Activated naive CD4-positive, alpha-beta T cell treated with anti-CD3 and anti-CD28 coated beads, Interleukin-2, amount 50 U/mL, for 16 hours (primary cell): ENCODE measurements at places on chromosomes 12 and 14.

DNA sequence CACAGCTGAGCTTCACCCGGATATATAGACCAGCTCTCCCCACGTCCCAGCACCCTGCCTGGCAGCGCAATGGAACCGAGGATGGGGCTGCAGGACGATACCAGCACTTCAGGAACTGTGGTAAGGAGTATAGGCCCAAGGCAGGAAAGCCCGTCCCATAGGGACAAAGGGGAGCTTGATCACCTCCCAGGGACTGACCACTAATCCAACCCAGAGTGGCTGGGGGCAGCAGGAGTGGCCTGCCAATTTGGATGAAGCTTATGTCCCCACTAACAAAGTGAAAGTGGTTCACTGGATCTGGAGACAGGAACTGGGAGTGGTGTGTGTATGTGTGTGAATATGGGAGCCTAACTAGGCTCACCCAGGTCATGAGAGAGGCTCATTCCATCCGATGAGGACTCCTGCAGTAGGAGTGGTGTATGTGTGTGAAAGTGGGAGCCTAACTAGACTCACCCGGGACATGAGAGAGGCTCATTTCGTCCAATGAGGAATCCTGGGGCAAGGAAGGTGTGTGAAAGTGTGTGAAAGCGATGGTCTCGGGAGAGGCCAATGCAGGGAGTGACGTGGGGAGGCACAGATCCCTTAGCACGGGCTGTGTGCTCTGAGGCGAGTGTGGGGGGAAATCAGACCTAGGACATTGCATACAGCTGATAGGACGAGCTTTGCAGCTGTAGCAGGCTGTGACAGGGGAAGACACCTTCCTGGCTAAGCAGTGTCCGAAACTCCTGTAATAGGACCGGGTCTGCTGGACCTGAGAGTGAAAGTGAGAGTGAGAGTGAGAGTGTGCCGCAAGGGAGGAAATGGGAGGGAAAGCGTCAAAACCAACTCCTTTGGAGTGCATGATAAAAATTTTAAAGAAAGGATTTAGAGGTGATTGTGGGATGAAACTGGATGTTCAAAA lies 25.7 kb downstream of the KLRK1 start:
- no peak for DNase-seq

GRCh38 chr12:131949431-131950181 lies at the start of gene EP400:
Gene EP400, plus strand, starts transcription at chr12:131949942. Its CDS starts 10,678 bp downstream, at chr12:131960620.
- DNase-seq, result peak; percentile 93

GRCh38 chr14:76666746-76667145 lies 94.5 kb upstream of the VASH1 start:
- DNase-seq, result no peak

DNA sequence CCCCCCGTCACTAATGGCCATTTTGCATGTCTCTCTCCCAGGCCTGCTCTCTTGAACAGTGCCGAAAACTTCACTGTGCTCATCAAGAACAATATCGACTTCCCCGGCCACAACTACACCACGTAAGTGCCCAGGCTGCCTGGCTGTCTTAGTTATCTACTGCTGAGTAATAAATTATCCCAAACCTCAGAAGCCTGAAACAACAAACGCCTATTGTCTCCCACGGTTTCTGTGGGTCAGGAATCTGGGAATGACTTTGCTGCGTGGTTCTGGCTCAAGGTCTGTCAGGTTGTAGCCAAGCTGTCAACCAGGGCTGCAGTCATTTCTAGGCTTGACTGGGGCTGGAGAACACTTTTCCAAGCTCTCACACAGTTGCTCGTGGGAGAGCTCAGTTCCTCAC lies 32.6 kb downstream of the P2RX7 start:
- DNase-seq, result no peak

DNA sequence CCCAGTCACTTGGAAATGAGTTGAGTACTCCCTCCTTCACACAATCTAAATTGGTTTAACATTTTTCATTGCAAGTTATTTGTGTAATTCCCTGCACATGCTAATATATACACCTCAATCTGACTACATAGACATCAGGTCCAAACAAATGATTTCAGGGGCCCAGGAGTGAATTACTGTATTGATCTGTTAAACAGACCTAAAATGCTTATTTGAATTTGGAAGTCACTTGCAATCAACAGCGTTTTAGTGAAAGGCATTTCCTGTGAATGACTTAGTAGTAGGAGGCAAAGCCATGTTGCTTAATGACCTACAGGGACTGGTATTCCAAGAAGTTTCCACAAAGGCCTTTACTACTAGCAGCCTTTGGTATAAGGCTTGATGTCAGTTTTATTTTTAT lies 22.6 kb upstream of the SLC15A5 start:
- no peak for DNase-seq

- no peak for DNase-seq
Observed at GRCh38 chr12:101772012-101772775, 32.9 kb upstream of the SYCP3 start.

DNA sequence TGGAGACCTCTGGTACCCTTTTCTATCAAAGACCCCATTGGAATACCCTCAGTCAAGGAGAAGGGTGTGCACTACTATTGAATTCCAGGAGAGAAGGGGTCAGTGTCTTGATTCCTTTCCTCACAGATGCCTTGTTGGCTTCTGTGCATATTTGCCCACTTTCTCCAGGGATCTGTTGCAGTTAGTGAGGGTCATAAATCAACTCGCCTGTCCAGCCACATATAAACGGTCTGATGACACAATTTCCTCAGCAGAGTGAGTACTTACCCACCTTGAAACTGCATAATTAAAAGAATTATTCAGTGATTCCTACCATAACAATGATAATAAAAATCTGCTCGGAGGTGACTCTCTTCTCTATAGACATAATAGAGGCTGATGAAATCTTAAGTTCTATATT lies 13.9 kb upstream of the DCD start:
- DNase-seq, result no peak

- no peak for DNase-seq
Observed at GRCh38 chr14:38047195-38047902, 160.4 kb upstream of the SSTR1 start.

DNA sequence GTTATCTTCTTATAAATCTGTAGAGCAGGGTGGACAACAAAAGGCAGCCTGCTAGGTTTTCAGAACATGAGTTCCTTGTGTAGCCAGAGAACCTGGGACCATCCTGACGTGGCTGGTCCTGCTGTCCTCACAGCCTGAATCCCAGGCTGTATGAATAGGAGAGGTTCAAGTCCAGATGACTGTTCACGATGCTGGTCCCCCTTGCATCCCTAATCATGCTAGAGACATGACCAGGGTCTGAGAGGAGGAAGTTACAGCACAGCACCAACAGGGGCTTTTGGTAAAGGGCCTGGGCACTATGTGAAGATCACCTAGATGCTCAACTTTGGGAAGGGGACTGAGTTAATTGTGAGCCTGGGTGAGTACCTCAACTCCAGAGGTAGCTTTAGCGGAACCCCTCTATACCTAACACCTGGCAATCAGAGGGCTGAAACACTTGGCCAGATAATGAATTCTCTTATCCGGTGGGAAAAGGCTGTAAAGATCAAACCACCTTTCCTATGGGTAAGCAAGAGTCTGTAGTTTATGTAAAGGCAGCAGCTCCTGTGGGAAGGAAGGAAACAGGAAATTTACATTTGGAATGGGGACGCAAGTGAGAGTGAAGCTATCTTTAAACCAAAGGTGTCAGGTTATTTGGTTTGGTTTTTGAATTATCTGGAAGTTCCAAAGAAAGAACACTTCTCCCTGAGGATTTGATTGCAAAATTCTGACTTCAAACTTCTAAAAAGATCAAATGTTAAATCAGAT lies 112.8 kb downstream of the DAD1 start:
- DNase-seq, result no peak

DNA sequence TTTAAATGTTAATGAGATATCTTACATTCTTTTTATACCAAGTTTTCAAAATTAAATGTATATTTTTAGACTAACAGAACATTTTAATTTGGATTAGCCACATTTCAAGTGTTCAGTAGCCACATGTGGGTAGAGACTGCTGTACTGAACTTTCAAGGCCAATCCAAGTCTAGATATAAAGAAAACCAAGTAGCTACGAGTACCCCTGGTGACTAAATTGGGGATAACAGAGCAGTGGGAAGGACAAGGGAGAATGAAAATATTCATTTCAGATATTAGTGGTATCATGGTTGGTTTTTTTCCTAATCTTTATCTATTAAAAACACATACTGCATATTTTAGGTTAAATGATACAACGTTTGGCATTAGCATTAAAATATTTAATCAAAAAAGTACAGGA lies 69.4 kb upstream of the RHOJ start:
- DNase-seq, result no peak

GRCh38 chr12:116490471-116490870 lies 68.7 kb upstream of the MAP1LC3B2 start:
- DNase-seq, result no peak

GRCh38 chr14:62168564-62169155 lies 406.4 kb downstream of the SNAPC1 start:
- no peak for DNase-seq

GRCh38 chr14:65308536-65308935 lies 104.0 kb upstream of the FUT8 start:
- no peak for DNase-seq

DNA sequence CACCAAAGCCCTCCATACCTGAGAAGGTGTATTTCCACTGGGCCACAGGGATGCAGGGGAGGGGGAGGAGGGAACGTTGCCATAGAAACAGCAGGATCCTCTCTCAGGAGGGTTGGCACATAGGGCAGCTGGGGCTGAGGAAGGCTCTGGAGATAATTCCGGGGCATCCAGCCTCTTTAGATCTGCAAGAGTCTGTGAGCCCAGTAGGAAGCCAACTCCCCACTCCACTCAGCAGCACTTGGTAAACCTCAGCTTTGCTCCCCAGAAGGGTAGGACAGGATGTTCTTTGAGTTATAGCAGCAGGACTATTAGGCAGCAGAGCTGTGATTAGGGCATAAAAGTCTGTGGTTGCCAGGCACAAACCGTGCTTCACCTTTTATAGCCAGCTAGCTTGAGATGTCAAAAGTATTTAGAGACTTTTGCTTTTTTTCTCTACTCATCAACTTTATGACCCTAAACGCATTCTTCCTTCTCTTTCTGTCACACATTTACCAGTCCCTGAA lies 7.8 kb upstream of the PLEKHG3 start:
- DNase-seq, result no peak

DNA sequence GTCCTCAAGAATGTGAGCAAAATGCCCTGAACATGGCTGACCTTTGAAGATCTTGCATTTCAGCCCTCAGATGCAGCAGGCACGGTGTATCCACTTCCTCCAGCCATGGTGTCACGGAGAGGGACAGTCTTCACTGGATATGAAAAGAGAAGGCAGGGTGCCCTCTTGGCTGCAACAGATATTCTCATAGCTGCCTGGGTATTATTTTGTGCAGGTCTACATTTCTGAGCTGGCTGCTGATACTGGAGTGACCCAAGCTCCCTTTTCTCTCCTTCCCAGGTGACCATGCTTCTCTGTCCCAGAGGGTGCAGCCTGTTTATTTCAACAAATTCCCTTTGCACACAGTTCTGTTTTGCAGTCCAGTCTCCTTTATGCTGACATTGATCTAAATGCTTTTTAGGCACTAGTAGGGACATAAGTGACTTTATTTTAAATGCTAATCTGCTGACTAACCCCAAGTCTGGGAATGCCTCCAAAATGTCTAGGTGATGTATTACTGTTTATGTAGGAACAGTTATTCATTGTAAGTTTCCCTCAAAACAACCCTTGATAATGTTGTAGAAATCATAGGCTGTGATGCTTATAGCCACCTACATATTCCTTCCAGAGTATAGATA lies 17.4 kb upstream of the PYGL start:
- DNase-seq, result no peak

- DNase-seq, result no peak
Observed at GRCh38 chr14:31792726-31793125, 231.5 kb downstream of the NUBPL start.

DNA sequence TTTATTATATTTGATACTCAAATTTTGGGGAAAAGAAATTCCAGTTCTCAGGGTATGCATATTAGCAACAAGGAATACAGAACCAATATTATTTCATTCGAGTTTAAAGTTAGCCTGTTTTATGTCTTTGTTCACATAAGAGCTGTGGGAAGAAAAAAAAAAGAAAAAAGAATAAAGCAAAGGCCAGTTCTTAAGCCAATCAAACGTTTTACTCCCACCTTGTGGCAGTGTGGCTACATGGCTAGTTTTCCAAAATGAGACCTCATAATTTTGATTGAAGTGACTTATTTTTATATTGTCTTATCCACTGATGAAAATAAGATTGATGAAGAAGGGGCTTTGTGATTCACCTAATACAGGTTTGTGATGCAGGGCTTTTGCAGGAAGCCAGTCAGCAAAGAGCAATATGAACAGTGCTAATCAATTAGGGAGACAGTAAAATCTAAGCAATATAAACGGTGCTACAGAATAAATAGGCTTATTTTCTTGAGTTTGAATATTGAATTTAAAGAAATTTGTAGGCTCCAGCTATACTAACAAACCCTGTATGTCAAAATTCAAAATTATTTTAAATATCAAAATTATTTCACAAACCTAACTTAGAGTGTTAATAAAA lies 624.1 kb upstream of the FOXG1 start:
- DNase-seq, result no peak

GRCh38 chr12:113424915-113425823 lies 3.0 kb downstream of the SDSL start:
- DNase-seq, result peak; percentile 48

GRCh38 chr14:91390165-91390778 lies 27.3 kb downstream of the CCDC88C start:
- DNase-seq, result no peak

DNA sequence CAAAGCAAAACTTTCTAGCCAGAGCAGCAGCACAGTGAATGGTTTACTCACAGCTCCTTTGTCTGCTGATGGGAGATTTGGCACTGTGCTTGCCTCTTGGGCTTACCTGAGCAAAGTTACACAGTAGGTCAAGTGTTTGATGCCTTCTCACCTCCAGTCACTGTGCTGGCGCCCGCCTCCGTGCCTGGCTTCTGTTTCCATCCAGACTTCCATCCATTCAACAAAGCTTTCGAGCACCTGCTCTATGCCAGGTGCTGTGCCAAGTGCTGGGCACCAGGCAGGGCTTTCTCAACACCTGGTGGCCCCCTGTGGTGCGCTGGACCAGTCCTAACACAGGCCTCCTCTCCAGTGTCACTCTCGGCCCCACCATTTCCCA lies 199.2 kb upstream of the EEA1 start:
- DNase-seq, result no peak

DNA sequence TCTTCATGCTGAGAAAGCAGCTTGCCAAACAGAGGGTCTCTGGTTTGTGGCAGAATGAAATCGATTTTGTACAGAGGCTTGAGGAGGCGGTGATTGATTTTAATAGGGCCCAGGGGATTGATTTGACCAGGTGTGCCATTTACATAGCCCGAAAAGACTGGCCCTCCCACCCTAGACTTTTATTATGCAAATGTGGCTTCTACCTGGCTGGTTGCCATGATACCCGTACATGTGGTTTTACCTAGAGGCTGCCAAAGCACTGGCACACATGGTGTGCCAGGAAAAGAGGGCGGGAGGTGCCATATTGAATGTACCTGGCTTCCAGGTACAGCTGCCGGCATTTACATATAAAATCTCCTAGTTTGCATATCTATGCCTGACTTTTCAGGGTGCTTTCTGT lies 18.0 kb upstream of the GUCY2C start:
- no peak for DNase-seq
